ENCODE measurements at places on chromosomes 7 and 10.

DNA sequence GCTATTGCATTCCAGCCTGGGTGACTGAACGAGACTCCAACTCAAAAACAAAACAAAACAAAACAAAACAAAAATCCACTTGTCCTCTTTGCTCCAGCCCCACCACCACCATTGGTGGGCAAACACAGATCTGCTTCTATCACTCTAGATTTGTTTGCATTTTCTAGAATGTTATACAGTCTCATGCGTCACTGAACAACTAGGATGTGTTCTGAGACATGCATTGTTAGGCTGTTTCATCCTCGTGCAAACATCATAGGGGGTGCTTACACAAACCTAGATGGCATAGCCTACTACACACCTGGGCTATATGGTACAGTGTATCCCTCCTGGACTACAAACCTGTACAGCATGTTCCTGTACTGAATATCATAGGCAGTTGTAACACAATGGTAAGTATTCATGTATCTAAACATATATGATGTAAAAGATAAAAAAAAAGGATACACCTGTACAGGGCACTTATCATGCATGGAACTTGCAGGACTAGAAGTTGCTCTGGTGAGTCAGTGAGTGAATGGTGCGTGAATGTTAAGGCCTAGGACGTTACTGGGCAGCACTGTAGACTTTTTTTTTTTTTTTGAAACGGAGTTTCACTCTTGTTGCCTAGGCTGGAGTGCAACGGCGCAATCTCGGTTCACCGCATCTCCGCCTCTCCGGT is 45.3 kb downstream of the BTBD16 start:
- no peak for DNase-seq

GRCh38 chr7:1289666-1290025 is 57.0 kb downstream of the UNCX start:
- no peak for DNase-seq

- no peak for DNase-seq
Observed at GRCh38 chr10:131081376-131081775, 230.1 kb downstream of the TCERG1L start.

DNA sequence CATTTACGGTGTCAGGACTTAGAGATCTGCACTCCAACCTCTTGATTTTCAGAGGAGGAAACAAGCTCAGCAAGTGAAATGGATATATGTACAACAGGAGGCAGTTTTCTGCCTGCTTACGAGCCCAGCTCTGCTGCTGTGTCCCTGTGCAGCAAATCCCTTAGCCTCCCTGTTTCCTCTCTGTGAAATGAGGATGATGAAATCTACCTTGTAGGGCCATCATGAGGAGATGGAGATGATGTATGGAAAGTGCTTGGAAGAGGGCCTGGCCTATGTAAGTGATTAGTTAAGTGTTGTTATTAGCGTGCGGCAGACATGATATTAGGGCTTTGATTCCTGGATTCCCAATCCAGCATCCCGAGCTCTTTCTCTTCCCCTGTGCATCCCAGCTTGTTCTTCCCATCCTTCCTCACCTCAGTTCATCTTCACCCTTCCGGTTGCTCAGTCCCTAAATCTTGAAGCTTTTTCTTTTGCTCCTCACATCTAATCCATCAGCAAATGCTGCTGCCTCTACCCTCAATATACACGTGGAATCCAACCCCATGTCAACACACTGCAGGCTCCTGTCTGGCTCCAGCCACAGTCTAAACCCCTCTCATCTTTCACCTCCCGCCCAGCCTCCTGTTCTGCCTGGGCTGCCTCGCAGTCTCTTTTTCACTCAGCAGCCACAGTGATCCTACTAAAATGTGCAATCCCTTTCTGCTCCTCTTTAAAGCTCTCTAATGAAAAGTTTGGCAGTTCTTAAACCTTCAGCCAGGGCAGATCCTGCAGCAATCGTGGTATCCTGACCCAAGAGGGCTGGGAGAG is 113.8 kb downstream of the MARCHF5 start:
- DNase-seq, result no peak

DNA sequence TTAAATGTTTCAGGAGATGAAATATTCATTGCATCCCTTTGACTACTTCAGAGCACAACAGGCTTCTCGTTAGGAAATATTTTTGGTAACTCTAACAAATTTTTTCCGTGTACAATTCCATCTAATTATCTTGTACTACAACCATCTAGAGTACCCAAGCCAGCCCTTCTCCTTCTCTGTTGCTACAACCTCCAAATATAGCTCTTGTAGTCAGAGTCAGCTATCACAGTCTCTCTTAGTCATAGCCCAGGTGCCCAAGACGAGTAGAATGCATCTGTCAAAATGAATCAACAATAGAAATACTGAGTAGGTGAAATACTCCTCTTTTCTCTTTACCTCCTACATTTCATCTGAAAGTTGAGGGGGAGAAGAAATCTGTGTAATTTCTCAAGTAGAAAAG is 74.0 kb downstream of the INHBA start:
- no peak for DNase-seq

- no peak for DNase-seq
Observed at GRCh38 chr10:78769526-78769925, 299.2 kb upstream of the ZMIZ1 start.

- no peak for DNase-seq
Observed at GRCh38 chr7:105178928-105179541, 165.0 kb downstream of the KMT2E start.

GRCh38 chr10:3324612-3325038 is 152.0 kb upstream of the PITRM1 start:
- DNase-seq, result no peak

GRCh38 chr7:69827558-69827957 is 229.3 kb downstream of the AUTS2 start:
- DNase-seq, result no peak

GRCh38 chr10:30359373-30360206 is 10.5 kb upstream of the MTPAP start:
- DNase-seq, result peak; percentile 79

GRCh38 chr10:89543841-89544240 is 8.4 kb upstream of the SLC16A12 start:
- DNase-seq, result no peak

- no peak for DNase-seq
Observed at GRCh38 chr10:24740714-24741113, 17.0 kb upstream of the ARHGAP21 start.

- DNase-seq, result no peak
Observed at GRCh38 chr10:31204090-31204489, 114.9 kb upstream of the ZEB1 start.

- peak; percentile 22 for DNase-seq
Observed at GRCh38 chr10:73060738-73061635, 35.7 kb downstream of the P4HA1 start.

- no peak for DNase-seq
Observed at GRCh38 chr7:15751191-15751701, 64.8 kb upstream of the MEOX2 start.

GRCh38 chr10:93440591-93441091 is 41.5 kb downstream of the MYOF start:
- DNase-seq, result no peak

- no peak for DNase-seq
Observed at GRCh38 chr7:155883491-155884224, 71.4 kb upstream of the SHH start.

- DNase-seq, result no peak
Observed at GRCh38 chr7:36711256-36711655, 13.0 kb downstream of the AOAH start.

DNA sequence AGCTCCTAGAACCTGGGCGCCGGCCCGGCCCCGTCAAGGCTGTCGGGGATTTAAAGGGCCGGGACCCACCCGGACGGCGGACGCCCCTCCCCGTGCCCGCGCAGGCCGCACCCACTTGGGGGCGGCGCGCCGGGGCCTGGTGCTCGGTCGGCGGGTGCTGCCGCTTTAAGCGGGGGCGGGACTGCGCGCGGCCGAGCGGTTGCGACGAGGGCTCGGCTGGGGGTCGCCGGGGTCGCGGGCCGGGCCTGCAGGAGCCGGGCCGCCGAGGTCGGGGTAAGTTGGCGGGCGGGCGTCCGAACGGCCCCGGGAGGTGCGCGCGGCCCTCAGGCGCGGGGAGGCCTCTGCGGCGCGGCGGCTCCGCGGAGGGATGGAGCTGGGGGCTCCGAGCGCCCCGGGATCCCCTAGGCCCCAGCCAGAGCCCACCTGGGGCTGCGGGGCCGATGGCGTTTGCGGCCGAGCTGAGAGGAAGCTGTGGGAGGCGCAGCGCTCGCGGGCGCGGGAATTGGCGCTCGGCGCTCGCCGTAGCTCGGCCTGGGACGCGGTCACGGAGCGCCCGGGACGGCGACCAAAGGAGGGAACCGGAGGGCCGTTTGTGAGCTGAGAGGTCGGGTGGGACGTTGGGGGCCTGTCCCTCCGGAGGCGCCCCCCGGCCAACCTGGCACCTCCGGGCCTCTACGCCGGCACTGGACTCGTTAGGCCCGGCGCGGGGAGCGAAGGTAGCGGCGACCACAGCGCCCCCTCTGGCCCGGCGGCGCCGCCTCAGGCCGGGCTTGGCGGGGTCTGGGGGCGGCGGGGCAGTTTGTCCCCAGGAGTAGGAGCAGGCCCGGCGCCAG is at the start of gene TRRAP:
Gene TRRAP, plus strand, starts transcription at position 168 of the 833 bp plus-strand sequence. CDS start 2,619 bp downstream, outside the sequence.
- peak; percentile 90 for DNase-seq

GRCh38 chr10:27470885-27471284 is 33.2 kb upstream of the RAB18 start:
- DNase-seq, result no peak

GRCh38 chr7:80960244-80960795 is 41.5 kb upstream of the SEMA3C start:
- DNase-seq, result no peak

DNA sequence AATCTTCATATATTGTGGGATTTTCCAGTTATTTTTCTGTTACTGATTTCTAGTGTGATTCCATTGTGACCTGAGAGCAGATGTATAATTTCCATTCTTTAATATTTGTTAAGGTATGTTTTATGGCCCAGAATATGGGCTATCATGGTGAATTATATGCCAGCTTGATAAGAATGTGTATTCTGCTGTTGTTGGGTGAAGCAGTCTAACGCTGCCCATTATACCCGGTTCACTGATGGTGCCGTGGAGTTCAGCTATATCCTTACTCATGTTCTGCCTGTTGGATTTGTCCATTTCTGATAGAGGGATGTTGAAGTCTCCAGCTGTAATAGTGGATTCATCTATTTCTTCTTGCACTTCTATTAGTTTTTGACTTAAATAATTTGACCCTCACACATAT is 41.7 kb downstream of the DYNC2I1 start:
- no peak for DNase-seq

DNA sequence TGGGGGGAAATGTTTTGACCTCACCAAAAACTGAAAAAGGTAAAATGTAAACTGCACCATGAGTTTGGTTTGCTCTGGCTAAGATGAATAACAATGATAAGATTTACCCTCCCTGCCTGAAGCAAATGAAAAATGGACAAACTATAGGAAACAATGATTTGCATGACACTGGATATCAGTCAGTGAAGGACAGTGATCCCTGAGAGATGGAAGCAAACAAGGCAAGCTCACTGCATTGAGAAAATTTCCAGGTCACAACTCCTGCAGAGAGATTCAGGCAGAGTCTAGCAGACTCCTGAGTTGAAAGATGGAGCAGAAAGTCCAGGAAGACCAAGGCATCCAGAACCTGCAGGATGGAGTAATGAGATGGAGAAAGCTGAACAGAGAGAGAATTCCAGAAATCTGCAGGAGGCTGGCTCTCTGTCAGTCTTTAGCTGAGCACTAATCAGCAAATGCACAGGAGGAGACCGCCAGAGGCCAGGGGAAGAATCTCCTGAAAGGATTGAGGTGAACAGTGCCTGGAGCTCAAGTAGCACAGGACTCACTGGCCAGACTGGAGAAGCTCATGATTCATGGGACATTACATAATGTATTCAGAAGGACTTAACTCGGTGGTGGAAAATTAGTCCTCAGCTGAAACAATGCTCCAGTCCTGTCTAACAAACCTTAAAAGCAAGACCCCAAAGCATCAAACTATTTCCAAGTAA is 51.2 kb upstream of the PALS2 start:
- DNase-seq, result no peak

Measured in GM13976 (cell line).